Ureter (tissue), 1 donor: ENCODE measurements at places on chromosomes 7 and 10. TPM values are rescaled to one million over a fixed set of nuclear protein-coding genes. Genes with fewer than 3 reads are reported as not detected.

The UPK3B gene
- 111 TPM for total RNA-seq

The AKR1E2 gene
- total RNA-seq = 10.3 TPM

The EGR2 gene
- total RNA-seq = 5.7 TPM

The CAMK2G gene
- total RNA-seq = 80.5 TPM

DNA sequence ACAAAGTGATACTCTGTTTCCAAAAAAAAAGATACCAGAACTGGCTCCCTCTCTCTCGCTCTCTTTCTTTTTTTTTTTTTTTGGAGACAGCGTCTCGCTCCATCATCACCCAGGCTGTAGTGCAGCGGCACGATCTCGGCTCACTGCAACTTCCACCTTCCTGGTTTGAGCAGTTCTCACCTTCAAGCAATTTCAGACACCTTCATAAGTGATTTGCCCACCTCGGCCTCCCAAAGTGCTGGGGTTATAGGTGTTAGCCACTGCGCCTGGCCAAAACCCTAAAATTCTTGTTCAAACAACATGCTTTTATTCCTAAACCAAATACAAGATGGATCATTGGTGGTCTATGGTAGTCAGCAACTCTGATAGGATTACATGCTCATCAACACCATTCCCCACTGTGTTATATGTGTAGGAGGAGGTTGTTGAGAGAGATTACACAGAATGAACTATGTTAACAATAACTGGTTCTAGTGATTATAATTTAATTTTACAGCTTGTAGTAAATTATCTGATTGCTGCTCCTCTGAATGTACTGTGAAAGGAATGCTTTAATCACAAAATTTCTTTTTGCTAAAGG lies 15.5 kb downstream of the ACBD5 start:
- no peak for DNase-seq

DNA sequence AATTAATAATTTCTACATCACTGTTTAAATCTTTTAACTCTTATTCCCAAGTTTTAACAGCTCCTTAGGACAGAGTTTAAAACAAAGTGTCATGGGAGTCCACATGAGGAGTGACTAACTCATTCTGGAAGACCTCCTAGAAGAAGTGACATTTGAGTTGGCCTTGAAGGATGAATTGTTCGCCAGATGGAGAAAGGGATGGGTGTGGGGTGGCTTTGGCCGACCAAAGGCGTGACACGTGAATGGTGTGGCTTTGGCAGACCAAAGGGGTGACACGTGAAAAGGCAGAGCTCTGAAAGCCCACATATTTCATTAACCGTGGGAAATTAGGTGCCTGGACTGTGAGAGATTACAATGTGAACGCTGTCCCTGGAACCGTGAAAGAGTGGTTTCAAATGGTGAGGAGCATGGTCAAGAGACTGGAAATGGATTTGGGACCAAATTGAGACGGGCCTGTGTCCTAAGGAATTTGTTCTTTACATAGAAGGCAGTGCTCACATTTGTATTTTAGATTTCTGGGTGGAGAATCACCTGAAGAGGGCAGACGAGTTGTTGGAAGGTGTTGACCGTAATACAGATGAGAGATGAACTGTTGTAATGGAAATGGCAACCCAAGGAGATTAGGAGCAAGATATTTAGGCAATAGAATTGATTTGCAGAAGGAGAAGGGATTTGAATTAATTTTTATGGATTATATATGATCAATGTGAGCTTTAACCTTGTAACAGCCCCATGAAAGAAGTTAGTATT lies 228.1 kb downstream of the BICC1 start:
- no peak for DNase-seq

- DNase-seq = peak; percentile 93
Measured at GRCh38 chr7:149771720-149772240, 1.6 kb downstream of the ZNF467 start.

DNA sequence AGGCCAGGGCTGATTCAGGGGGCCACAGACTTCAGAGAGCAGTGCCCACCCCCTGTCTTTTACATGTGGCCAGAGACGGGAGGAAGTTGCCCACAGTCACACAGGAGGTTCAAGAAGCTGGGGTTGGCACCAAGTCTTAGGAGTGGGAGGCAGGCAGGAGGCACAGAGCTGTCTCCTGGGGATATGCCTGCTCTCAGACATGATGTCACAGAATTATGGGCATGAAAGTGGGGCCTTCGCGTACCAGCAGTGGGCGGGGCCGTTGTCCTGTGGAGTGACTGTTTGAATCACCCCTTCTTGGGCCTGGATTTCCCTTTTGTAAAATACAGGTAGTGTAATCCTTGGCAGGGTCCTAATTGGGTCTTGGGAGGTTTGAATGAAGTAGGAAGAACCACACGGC lies 81.2 kb upstream of the PPIF start:
- DNase-seq = no peak

GRCh38 chr7:49513911-49514310 lies 259.5 kb upstream of the VWC2 start:
- DNase-seq = no peak

- no peak for DNase-seq
Measured at GRCh38 chr10:62109587-62110293, 158.9 kb downstream of the RTKN2 start.

GRCh38 chr7:6516387-6516983 lies 34.8 kb downstream of the GRID2IP start:
- peak; percentile 86 for DNase-seq

DNA sequence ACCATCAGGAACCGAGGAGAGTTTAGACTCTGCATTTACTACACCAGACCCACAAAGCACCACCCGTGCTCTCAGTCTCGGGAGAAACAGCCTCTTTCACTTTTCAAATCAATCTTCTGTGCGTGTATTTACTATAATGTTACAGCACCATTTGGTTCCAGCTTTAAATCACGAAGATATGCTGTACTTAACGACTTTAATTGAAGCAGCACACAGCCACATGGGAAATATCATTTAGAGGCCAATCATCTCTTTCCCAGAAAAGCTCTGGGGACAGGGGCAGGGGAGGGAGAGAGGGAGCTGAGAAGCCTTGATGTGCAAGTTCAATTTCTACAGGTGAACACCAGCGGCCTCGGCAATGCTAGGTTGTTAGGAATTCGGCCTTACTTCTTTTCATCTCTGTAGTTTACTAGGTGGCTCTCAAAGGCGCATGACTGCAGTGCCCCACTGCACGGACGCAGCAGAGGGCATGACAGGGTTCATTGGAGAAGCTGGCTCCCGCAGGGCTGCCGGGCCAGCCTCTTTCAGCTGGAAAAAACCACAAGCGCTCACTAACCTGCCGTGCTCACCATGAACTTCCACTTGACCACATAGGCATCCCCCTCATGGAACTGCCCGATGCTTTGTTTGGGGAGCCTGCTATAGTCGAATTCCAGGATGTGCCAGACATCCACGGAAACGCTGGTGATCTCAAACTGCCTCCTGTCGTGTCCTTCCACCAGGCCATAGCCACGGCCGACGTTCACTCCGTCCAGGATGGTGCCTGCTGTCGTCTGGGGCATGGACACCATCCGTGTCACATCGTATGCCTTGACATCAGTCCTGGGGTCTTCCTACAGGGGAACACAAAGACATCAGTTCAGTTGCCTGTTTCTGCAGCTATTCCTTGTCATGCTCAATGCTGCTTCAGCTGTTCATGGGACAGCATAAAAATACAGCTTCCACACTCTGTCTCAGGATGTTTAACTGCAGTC lies 154.5 kb downstream of the SVIL start:
- DNase-seq = no peak

- DNase-seq = no peak
Measured at GRCh38 chr7:2336626-2337299, 17.9 kb upstream of the EIF3B start.

DNA sequence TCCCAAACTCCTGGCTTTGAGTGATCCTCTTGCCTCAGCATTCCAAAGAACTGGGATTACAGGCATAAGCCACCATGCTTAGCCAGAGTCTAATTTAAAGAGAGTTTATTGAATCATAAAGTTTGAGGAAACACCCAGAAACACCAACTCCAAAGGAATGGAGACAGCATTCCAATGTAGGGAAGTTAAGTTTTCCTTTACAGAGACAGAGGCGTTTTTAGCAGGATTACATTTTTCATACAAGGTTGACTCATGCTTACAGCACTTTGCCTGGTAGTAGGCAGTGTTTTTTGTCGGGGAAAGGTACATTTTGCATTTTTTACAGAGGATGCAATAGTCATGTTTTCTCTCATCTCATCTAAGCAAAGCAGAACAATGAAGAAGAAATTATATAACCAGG lies 18.9 kb upstream of the OPN4 start:
- DNase-seq = no peak

DNA sequence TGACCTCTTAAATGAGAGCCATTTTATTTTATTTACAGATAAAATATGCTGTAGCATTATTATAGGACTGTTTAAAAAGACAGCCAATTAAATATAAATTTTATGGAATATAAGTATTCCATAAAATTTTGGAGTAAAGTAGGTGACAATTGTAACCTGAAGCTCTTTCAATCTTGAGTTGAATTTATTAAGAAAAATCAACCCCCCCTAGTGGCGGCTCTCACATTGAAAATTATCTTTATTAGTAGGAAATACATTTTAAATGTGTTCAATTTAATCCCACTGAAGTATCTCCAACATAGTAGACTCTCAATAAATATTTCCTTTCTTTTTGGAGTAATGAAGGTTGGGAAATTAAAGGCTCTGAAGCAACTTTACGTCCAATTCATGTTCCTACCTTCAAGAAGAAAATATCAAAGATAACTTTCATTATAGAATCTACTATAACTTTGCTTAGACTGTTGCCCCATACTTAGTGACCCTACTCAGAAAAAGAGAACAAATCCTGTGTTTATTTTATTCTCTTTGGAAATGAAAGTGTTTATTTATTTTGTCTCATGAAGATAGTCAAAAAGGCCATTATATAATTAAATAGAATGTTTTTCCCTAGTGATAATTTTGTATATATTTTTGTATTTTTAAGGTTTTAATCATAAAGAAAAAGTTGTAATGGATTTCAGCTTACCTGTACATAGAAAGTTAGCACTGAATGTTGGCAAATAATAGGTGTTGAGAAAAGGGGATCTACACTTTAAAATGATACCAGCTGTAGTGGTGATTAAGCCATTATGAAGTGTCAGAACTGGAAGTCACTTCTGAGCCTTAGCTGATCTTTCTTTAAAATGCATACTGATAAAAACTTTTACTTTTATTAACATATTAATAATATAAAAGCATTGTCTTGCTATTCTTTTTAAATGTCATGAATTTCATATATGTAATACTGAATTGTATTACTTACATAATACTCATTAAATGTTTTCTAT lies 3.3 kb downstream of the AHR start:
- peak; percentile 61 for DNase-seq

GRCh38 chr10:1545524-1545923 lies 191.8 kb downstream of the ADARB2 start:
- no peak for DNase-seq

- DNase-seq = no peak
Measured at GRCh38 chr10:86592413-86592812, 61.9 kb upstream of the OPN4 start.

- no peak for DNase-seq
Measured at GRCh38 chr10:114819322-114819721, 2.3 kb upstream of the FHIP2A start.

GRCh38 chr10:67975871-67976270 lies 91.4 kb downstream of the SIRT1 start:
- no peak for DNase-seq

GRCh38 chr10:108319434-108320222 lies 1155.1 kb upstream of the SORCS1 start:
- DNase-seq = no peak

- DNase-seq = no peak
Measured at GRCh38 chr10:51800121-51800520, 100.7 kb upstream of the CSTF2T start.

GRCh38 chr10:59687657-59688056 lies 22.0 kb downstream of the SLC16A9 start:
- no peak for DNase-seq
